ENCODE measurements at places on chromosomes 13 and 19. TPM values are rescaled to one million over a fixed set of nuclear protein-coding genes. Genes with fewer than 3 reads are reported as not detected.
A peak's percentile ranks its signal among the peaks of the same experiment; 100 is the strongest.

- H3K27ac ChIP-seq = no peak overlapping the region
- DNase-seq = no peak
- H3K4me1 ChIP-seq = no peaks in the 10 kb centered on the region
- no peak overlapping the region for H3K4me3 ChIP-seq
- no peaks in the 10 kb centered on the region for H3K27me3 ChIP-seq
- peaks cover 5% of the 10 kb centered on the region for H3K36me3 ChIP-seq
Measured at GRCh38 chr19:5085566-5085965, 116.7 kb downstream of the KDM4B start.

DNA sequence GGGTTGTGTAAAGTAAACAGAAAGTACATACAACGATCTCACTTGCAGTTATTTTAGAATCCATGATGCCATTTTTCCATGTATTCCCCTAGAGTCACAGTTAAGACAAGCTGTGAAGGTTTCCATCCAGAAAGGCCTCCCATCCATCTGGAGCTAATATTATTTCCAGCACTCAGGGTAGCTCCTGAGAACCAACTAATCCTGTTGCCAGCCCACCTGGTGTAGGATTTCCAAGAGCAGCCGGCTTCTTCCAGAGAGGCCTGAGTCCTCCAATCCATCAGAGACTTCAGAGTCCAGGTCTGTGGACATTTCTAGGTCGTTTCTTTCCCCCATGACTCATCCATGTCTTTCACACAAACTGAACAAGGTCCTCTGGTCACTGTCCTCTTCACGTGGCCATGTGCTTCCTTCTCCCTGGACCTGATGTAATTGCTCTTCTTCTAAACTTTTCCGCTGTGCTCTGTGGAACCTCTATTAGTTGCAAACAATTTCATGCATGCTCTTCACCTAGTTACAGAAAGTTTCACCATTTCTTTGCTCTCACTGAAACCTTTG lies 270.3 kb upstream of the TMTC4 start:
- no peak overlapping the region for H3K4me3 ChIP-seq
- no peak overlapping the region for H3K27ac ChIP-seq
- H3K4me1 ChIP-seq = no peaks in the 10 kb centered on the region
- no peaks in the 10 kb centered on the region for H3K27me3 ChIP-seq

DNA sequence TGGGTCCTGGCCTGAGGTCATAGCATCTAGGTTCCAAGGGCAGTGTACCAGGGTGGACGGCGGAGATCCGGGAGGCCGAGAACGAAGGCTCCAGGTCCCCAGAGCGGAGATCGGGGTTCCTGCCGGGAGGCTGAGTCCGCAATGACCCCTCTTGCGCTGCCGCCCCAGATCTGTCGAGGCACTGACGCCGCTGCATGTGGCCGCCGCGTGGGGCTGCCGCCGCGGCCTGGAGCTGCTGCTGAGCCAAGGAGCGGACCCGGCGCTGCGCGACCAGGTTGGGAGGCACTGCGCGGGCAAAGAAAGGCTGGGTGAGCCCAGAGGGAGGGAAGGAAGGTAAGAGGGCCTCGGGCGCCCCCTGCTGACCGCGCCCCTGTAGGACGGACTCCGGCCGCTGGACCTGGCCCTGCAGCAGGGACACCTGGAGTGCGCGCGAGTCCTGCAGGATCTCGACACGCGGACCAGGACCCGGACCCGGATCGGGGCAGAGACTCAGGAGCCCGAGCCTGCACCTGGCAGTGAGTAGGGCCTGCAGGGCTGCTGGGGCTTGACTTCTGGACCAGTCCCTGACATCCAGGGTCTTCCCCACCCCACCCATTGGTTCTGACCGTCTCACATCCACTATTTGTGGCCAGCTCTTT lies 906 bp downstream of the ANKLE1 start:
- H3K27me3 ChIP-seq = peaks cover 8% of the 10 kb centered on the region
- H3K36me3 ChIP-seq = no peaks in the 10 kb centered on the region
- H3K27ac ChIP-seq = no peak overlapping the region

DNA sequence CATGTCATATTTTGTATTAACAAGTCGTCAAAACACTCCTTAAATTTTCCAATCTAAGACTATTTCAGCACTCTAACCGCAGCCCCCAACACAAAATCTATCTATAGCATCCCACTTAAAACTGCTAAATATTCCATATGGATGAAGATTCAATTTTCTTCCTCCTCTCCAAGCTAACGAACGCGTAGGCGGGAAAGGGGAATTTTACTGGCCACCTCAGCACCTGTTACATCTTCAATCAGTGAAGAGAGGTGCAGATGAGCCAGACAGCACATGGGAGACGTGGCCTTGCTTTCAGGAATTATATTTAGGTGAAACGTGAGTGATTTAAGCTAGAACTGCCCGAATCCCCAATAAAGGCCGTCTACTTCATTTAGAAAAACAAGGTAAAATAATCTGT lies 1.1 kb downstream of the RBM26 start:
- H3K4me3 ChIP-seq = peak overlapping the region; percentile 78
- no peak for DNase-seq
- H3K27ac ChIP-seq = no peak overlapping the region

DNA sequence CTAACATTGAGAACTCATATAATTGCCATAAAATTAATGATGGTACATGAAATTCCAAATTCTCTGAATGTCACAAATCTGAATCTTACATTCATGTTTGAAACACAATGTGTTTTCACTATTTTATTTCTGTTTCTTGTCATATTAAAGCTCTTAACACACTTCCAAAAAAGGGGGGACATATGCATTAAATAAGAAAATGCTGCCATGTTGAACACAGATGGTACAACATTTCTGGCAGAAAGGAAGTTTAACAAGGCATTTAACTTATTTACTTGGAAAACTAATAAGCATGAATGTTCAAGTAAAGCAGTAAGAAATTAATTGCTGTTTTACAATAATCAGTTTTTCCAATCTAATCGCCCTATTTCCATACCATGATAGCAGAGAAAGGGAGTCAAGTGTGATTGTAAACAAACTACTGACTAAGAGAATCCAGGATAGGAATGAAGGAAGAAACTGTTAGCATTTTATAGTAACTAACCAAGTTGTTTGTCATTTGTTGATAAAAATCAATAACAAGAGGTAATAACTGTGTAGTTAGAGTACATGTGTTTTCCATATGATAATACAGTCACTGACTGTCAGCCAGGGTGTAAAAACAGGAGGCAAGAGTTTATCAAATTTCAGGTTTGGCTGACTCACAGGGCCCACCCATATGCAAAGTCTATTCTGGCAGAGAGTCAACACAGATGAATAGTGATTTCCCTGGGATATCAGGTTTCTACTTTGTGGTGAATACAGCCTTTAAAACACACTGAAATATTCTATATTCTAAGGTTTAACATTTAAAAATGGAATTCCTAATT lies 5.7 kb upstream of the FOXO1 start:
- H3K36me3 ChIP-seq = no peaks in the 10 kb centered on the region
- peaks cover 6% of the 10 kb centered on the region for H3K4me1 ChIP-seq
- H3K4me3 ChIP-seq = no peak overlapping the region
- no peak for DNase-seq
- no peak overlapping the region for H3K27ac ChIP-seq

GRCh38 chr19:16073481-16073880 lies 2.8 kb upstream of the TPM4 start:
- peaks cover 21% of the 10 kb centered on the region for H3K4me1 ChIP-seq
- no peak overlapping the region for H3K4me3 ChIP-seq
- no peak overlapping the region for H3K27ac ChIP-seq
- no peaks in the 10 kb centered on the region for H3K27me3 ChIP-seq
- H3K36me3 ChIP-seq = no peaks in the 10 kb centered on the region
- DNase-seq = no peak

DNA sequence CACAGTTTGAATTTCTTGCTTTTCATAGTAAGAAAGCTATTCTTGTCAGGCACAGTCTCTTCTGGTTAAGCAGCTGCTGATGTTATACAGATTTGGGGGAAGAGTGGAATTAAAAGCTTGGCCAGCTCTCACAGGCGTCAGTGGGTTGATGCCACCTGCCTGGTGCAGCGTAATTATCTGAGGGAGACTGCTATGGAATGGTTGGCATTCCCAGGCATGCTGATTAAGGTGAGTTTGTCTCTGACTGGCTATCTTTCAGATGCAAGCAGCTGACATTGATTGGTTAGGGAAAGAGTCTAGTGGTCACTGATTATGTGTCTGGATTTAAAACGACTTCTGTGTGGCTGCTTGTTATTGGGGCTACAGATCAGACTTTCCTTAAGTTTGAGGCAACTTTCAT lies 948.4 kb downstream of the UQCRFS1 start:
- H3K36me3 ChIP-seq = no peaks in the 10 kb centered on the region
- H3K27me3 ChIP-seq = no peaks in the 10 kb centered on the region

DNA sequence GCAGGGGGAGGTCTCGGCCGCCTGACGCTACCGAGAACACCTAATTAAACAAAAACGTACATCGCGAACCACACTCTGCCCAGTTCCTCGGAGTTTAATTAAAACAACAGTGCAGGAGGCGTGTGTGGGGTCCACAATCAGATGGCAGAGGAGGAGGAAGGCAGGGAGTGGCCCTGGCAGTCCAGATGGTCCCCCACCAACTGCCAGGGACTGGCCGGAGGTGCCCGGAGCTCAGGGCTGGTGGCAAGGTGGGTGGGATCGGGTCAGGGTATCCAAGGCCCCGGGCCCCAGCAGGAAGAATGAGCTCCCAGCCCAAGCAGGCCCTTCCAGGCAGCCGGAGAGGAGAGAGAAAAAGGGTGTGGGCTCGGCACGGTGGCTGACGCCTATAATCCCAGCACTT lies 71.3 kb downstream of the PTPRS start:
- no peak overlapping the region for H3K27ac ChIP-seq
- H3K4me1 ChIP-seq = no peaks in the 10 kb centered on the region
- no peaks in the 10 kb centered on the region for H3K27me3 ChIP-seq
- H3K4me3 ChIP-seq = no peak overlapping the region

- no peaks in the 10 kb centered on the region for H3K4me1 ChIP-seq
- no peak overlapping the region for H3K27ac ChIP-seq
- H3K27me3 ChIP-seq = no peaks in the 10 kb centered on the region
- no peak overlapping the region for H3K4me3 ChIP-seq
- H3K36me3 ChIP-seq = no peaks in the 10 kb centered on the region
- no peak for DNase-seq
Measured at GRCh38 chr13:35518337-35518946, 42.0 kb upstream of the MAB21L1 start.

- H3K4me3 ChIP-seq = no peak overlapping the region
- no peak for DNase-seq
- H3K27ac ChIP-seq = no peak overlapping the region
- no peaks in the 10 kb centered on the region for H3K4me1 ChIP-seq
- H3K27me3 ChIP-seq = no peaks in the 10 kb centered on the region
Measured at GRCh38 chr13:25939961-25940687, 111.7 kb downstream of the SHISA2 start.

GRCh38 chr19:18457483-18458331 lies 19.8 kb upstream of the ISYNA1 start:
- peaks cover 11% of the 10 kb centered on the region for H3K4me1 ChIP-seq
- no peaks in the 10 kb centered on the region for H3K27me3 ChIP-seq
- H3K4me3 ChIP-seq = no peak overlapping the region
- H3K36me3 ChIP-seq = peaks cover 19% of the 10 kb centered on the region
- H3K27ac ChIP-seq = no peak overlapping the region
- no peak for DNase-seq

Gene IGLON5
- 0.16 TPM for total RNA-seq

Gene GPC5
- total RNA-seq = 0.42 TPM

Gene PEAK3
- 0.29 TPM for total RNA-seq

Gene NLRP4
- not detected for total RNA-seq
